SJSA1 (cell line): ENCODE measurements at places on chromosomes 12 and 14.

DNA sequence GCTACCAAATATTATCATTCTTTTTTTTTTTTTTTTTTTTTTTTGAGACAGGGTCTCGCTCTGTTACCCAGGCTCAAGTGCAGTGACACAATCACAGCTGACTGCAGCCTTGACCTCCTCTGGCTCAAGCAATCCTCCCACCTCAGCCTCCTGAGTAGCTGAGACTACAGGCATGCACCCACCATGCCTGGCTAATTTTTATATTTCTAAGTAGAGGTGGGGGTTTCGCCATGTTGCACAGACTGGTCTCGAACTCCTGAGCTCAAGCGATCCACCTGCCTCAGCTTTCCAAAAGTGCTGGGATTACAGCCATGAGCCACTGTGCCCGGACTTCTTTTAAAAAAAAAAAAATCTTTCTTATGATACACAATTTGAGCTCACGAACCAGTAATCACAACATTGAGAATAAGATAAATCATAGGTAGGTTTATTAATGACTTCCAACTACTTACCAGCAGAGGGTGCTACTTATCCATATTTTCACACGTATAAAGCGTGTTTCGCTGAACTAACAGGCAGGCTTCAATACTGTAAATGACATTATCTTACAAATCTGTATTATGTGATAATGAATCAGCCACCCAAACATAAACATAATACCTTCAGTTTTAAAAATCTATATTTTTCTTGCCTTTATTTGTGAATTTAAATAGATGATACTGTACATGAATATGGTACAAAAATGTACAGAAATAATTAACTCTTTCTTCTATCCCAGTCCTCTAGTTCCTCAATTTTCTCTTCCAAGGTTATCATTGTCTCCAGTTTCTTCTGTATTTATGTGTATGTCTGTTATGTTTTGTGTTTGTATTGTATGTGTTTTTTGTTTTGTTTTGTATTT, 42.5 kb upstream of the BCAT1 start:
- no peaks in the 10 kb centered on the region for H3K27me3 ChIP-seq
- no peaks in the 10 kb centered on the region for H3K36me3 ChIP-seq
- no peak overlapping the region for H3K4me3 ChIP-seq
- no peak overlapping the region for H3K27ac ChIP-seq

DNA sequence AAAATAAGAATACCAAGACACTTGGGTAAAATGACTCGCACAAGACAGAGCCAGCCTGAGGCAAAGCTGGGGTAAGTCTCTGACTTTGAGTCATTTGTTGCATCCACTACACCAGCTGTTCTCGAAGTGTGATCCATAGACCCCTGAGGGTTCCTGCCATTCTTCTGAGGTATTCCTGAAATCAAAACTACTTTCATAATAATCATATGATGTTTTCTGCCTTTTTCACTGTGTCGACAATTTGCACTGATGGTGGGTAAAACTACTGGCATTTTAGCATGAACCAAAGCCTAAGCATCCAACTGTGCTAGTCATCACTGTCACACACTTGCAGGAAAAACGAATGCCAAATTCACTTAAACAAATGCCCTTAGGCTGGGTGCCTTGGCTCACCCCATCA, 135.5 kb upstream of the FUT8 start:
- peaks cover 5% of the 10 kb centered on the region for H3K4me1 ChIP-seq
- H3K27ac ChIP-seq, result no peak overlapping the region
- DNase-seq, result no peak
- H3K36me3 ChIP-seq, result no peaks in the 10 kb centered on the region

- H3K4me1 ChIP-seq, result no peaks in the 10 kb centered on the region
- H3K4me3 ChIP-seq, result no peak overlapping the region
- no peaks in the 10 kb centered on the region for H3K36me3 ChIP-seq
- H3K27me3 ChIP-seq, result no peaks in the 10 kb centered on the region
- DNase-seq, result no peak
These were observed 583.4 kb downstream of the VRK1 start for GRCh38 chr14:97380539-97380941.

GRCh38 chr14:104550340-104550860, 29.2 kb upstream of the C14orf180 start:
- no peaks in the 10 kb centered on the region for H3K36me3 ChIP-seq
- H3K4me1 ChIP-seq, result no peaks in the 10 kb centered on the region
- no peak for DNase-seq
- H3K27ac ChIP-seq, result no peak overlapping the region
- peaks cover 18% of the 10 kb centered on the region; the same call in 1 of the 2 replicates for H3K27me3 ChIP-seq
- H3K4me3 ChIP-seq, result no peak overlapping the region

GRCh38 chr12:48044396-48044795, 40.1 kb upstream of the COL2A1 start:
- H3K27me3 ChIP-seq, result peaks cover 94% of the 10 kb centered on the region
- no peak overlapping the region for H3K27ac ChIP-seq
- peak; percentile 90 for DNase-seq
- H3K4me3 ChIP-seq, result no peak overlapping the region

DNA sequence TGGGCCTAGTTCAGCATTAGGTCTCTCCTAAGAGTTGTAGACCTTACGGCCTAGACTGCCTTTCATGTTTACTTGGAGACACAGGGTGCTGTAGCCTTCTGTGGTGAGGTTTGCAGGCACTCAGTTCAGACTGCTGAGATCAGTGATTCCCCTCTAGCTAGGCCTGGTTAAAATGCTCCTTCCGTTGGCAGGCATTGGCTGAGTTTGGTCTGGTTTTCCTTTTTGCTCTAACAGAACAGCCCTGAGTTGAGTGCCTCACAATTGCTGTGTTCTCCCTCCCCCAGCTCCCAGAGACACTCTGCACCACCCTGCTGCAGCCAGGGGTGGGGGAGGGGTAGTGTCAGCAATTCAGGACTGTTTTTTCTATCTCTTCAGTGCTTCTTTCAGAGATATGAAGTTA, 178.9 kb upstream of the DYRK2 start:
- no peak overlapping the region for H3K4me3 ChIP-seq
- DNase-seq, result peak; percentile 22
- no peaks in the 10 kb centered on the region for H3K27me3 ChIP-seq
- H3K27ac ChIP-seq, result no peak overlapping the region
- no peaks in the 10 kb centered on the region for H3K36me3 ChIP-seq

GRCh38 chr14:23512156-23512555, 39.4 kb downstream of the ZFHX2 start:
- DNase-seq, result no peak
- H3K4me3 ChIP-seq, result no peak overlapping the region
- H3K27me3 ChIP-seq, result no peaks in the 10 kb centered on the region
- H3K4me1 ChIP-seq, result no peaks in the 10 kb centered on the region
- no peak overlapping the region for H3K27ac ChIP-seq

DNA sequence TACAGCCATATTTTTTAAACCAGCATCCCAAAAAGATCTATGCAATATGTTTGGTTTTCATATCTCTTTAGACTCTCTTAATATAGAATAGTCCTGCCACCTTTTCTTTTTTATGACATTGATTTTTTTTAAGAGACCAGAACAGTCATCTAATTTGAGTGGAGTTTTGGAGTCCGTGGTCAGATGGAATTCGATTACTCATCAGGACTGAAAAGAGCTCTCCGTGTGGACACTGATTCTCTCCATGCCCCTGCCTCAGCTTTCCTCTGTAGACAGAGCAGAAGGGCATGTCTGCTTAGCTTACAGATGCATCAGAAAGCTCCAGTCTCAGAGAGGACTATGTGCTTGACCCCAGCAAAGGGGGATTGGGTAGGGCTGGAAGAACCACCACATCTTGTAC, 27.8 kb downstream of the SMCO2 start:
- peak; percentile 30 for DNase-seq
- no peak overlapping the region for H3K4me3 ChIP-seq
- H3K27ac ChIP-seq, result no peak overlapping the region
- H3K27me3 ChIP-seq, result no peaks in the 10 kb centered on the region

DNA sequence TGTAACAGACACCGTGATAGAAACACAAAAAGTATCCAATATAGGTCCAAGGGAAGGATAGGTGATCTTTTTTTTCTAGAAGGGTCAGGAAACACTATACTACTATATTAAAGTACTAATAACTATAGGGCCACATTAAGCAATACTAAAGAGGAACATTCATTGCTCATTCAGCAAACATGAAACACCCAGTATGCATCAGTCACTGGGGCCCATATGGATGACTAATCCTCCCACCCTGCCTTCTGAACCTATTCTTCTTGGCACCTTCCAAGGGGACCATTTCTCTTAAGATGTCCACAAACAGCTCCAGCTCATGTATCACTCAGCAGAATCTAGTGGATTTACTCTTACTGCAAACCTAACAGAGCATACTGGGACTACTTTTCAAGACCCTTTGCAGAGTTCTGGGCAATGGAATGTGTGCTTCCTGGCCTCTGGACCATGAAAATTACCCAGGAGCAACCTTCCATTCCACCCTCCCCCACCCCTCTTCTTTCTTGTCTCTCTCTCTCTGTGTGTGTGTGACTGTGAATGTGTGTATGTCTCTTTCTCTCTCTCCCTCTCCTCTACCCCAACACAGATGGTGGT, 187.9 kb downstream of the EPS8 start:
- H3K27me3 ChIP-seq, result no peaks in the 10 kb centered on the region
- no peak overlapping the region for H3K27ac ChIP-seq
- no peak for DNase-seq

GRCh38 chr12:131147894-131148293, 194.2 kb downstream of the ADGRD1 start:
- no peaks in the 10 kb centered on the region for H3K36me3 ChIP-seq
- no peak overlapping the region for H3K27ac ChIP-seq
- DNase-seq, result no peak
- H3K4me3 ChIP-seq, result no peak overlapping the region

DNA sequence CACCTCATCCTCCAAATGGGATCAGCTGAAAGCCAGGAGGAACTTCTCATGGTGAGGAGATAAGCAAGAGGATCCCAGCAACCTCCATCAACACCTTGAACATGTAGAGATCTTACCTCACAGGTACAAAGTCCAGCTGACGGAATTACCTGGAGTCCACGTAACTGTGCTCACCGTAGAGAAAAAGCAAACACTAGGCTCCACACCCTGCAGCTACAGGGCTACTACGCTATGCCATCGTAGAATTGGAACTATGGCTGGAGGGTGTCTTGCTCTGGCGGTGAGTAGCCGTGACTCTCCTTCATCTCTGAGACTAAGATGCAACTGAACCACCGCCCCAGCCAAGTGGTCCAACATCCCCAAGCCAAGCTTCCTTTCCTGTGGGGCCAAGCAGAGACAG, 50.5 kb downstream of the CRY1 start:
- no peak for DNase-seq
- peaks cover 5% of the 10 kb centered on the region; the same call in 1 of the 2 replicates for H3K36me3 ChIP-seq
- H3K4me1 ChIP-seq, result no peaks in the 10 kb centered on the region
- no peak overlapping the region for H3K4me3 ChIP-seq
- no peaks in the 10 kb centered on the region for H3K27me3 ChIP-seq

GRCh38 chr12:32265951-32266350, 133.4 kb upstream of the FGD4 start:
- no peaks in the 10 kb centered on the region for H3K36me3 ChIP-seq
- H3K4me3 ChIP-seq, result no peak overlapping the region
- H3K27me3 ChIP-seq, result no peaks in the 10 kb centered on the region

DNA sequence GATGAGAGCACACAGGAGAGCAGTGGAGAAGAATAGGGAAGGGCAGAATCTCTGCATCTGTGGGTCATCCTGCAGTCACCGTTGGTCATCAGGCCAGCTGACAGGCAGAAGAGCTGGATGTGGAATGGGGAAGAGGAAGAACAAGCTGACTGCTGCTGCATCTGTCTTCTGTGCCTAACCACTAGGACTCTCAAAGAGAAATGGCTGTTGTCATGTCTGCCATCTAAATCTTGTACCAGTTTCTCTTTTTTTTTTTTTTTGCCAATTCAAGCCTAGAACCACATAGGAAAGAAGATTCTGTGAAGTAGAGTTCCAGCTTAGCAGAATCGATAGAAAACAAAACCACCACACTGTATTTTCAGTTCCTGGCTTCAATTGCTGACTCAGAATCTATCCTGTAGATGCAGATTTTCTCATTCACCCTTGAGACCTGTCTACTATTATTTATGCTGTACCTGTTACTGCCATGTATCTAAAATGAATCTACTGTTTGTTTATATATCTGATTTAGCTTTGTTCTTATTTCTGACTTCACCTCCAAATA, 421.9 kb upstream of the PRICKLE1 start:
- no peak for DNase-seq
- H3K4me1 ChIP-seq, result no peaks in the 10 kb centered on the region
- H3K4me3 ChIP-seq, result no peak overlapping the region
- H3K36me3 ChIP-seq, result no peaks in the 10 kb centered on the region
- no peak overlapping the region for H3K27ac ChIP-seq
- H3K27me3 ChIP-seq, result no peaks in the 10 kb centered on the region

DNA sequence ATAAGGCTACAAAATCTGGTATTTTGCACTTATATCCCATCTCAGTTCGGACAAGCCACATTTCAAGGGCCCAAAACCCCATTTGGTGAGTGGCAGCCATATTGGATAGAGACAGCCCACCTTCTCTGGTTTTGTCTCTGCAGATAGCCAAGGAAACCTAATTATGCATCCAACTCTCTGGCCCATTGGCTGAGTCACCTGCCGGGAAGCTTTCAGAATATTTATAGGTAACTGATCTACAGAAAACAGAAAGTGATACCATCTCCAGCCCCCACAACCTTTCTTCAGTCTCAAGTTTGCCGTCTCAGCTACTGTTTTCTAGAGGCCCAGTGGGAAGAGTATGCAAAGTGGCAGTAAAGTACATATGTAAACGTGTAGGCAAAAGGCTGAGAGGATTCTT, 33.7 kb upstream of the PPP1CC start:
- H3K27me3 ChIP-seq, result no peaks in the 10 kb centered on the region
- H3K36me3 ChIP-seq, result no peaks in the 10 kb centered on the region
- no peak overlapping the region for H3K27ac ChIP-seq
- H3K4me3 ChIP-seq, result no peak overlapping the region
- DNase-seq, result no peak

DNA sequence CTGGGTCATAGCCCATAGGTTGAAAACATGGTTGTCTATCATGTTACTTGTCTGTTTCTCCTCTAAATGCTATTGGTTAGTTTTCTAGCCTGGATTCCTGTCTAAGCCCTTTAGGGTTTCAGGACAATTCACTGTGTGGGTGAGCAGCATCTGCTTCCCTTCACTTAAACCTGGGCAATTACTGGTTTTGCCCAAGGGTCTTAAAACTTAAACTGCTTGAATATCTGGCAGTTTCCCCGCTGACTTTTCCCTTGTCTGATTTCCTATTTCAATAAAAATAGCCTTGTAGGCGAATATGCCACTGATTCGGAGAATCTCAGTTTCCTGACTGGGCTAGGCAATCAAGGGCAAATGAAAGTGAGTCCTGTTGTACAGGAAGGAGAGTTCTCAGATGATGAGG, 138.7 kb upstream of the FGD4 start:
- no peak for DNase-seq
- no peak overlapping the region for H3K4me3 ChIP-seq
- H3K27ac ChIP-seq, result no peak overlapping the region
- no peaks in the 10 kb centered on the region for H3K4me1 ChIP-seq
- no peaks in the 10 kb centered on the region for H3K27me3 ChIP-seq

GRCh38 chr12:54486173-54486867, 11.2 kb upstream of the NCKAP1L start:
- DNase-seq, result no peak
- no peaks in the 10 kb centered on the region for H3K4me1 ChIP-seq
- no peaks in the 10 kb centered on the region for H3K36me3 ChIP-seq
- no peak overlapping the region for H3K4me3 ChIP-seq

- H3K27me3 ChIP-seq, result no peaks in the 10 kb centered on the region
- DNase-seq, result no peak
- H3K27ac ChIP-seq, result no peak overlapping the region
- H3K36me3 ChIP-seq, result peaks cover 71% of the 10 kb centered on the region
- no peak overlapping the region for H3K4me3 ChIP-seq
- no peaks in the 10 kb centered on the region; the same call in 1 of the 2 replicates for H3K4me1 ChIP-seq
These were observed 292.9 kb downstream of the MED13L start for GRCh38 chr12:115984616-115985015.
